Urinary bladder (tissue), 4 donors: ENCODE measurements at places on chromosomes 4 and X.

GRCh38 chr4:150960818-150961217 is 54.3 kb downstream of the LRBA start:
- no peak for DNase-seq

DNA sequence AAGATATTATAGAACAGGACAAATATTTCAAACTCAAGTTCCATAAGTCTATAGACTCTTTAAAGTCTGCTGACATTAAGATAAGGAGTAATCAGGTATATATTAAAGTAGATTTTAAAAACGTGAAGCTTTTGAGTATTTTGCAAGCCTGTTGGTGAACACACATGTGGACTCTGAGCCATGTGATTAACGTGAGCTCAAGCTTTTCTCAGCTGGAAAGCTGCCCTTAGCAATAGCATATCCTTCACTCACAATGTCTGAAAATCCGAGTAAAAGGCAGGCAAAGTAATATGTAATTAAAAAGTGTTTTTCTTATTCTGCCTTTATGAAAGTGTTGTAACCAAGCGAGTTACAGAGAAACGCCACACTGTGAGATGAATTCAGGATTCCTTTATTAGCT is 140.5 kb upstream of the AADAT start:
- DNase-seq: no peak

DNA sequence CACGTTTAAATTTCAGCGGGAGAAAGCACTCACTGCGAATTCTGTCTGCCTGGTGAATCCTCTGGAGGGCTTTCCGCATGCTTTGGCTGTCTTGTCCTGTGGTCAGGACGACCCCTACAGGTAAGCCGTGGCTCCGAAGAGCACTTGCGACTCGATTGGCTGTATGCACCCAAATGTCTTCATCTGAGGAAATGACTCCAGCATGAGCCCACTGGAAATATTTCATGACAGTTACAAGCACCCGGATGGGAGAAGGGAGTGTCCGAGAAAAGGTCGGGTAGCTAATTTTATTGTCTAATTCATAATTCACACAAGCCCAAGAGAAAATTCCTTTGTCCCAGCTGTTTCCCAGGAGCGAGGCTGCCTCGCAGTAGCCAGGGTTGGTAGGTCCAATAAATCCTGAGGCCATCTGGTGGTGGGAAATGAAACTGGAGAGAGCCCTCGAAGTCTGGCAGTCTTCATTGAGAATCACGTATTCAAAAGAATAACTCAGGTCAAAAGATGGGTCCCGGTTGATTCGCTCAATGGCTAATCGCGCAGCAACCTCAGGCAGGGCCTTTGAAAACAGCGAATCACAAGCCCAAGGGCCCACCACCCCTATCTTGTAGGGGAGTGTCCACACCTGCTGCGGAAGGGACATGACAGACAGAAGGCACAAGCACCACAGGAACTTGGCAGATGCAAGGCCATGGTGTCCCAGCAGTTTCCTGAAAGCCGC is 6.6 kb downstream of the GUCY2F start:
- DNase-seq: no peak

DNA sequence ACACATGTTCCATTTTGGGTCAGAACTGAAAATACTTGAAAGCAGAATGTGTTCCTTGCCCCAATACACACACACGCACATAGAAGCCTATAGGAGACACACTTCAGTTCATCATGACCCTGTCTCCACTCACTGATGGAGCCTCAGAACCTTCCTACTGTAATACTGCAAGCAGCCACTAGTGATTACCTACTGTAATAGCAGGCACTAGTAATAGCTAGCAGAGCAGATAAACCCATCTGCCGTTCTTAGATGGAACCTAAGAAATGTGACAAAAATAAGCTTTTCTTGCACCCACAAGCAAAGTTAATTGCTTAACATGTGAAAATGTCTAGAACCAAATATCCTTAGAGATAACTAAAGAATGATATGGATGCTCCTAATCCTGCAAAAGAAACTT is 13.6 kb downstream of the AMTN start:
- DNase-seq: no peak

GRCh38 chr4:42497142-42497910 is 100.0 kb downstream of the SHISA3 start:
- DNase-seq: no peak
